CD4-positive, alpha-beta T cell treated with Interleukin-10 for 1 hour (primary cell): ENCODE measurements at places on chromosomes 7 and 10.

DNA sequence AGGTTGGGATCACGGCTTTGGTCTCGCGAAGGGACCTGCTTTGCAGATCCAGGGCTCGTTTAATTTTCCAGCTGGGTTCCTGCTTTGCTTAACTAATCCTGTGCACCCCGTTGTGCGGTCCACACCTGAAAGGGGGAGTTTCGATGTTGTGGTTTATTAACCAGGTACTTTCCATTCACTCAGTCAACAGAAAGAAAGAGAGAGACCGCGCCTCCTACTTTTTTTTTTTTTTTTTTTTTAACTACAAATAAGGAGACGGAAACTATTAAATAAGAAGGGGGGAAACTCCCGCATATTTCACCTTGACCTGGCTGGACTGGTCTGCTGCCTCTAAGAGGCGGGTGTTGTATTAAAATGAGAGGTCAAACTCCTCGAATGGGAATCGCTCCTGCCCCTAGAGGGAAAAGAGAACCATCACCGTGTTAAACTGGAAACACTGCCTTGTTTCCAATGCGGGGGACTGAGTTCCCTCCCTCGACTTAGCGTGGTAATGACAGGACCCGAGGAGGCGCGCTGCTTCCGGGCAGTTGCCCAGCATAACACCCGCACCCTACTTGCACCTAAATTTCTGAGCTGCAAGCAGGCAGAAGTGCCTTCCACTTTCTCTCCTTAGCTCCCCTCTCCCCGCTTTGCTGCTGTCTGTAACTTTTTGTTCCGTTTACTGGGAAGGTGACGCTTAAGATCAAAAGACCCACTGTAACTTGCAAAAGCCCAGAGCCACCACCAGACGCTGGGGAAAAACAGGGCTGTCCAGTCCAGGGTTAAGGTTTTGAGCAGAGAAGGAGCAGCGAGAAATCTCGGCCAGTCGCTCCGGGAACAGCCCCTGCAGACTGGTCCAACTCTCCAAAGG is 1.1 kb upstream of the ITGB8 start:
- DNase-seq: no peak

GRCh38 chr7:69822386-69822785 is 224.1 kb downstream of the AUTS2 start:
- no peak for DNase-seq

GRCh38 chr10:77820349-77820748 is 106.2 kb downstream of the DLG5 start:
- no peak for DNase-seq

DNA sequence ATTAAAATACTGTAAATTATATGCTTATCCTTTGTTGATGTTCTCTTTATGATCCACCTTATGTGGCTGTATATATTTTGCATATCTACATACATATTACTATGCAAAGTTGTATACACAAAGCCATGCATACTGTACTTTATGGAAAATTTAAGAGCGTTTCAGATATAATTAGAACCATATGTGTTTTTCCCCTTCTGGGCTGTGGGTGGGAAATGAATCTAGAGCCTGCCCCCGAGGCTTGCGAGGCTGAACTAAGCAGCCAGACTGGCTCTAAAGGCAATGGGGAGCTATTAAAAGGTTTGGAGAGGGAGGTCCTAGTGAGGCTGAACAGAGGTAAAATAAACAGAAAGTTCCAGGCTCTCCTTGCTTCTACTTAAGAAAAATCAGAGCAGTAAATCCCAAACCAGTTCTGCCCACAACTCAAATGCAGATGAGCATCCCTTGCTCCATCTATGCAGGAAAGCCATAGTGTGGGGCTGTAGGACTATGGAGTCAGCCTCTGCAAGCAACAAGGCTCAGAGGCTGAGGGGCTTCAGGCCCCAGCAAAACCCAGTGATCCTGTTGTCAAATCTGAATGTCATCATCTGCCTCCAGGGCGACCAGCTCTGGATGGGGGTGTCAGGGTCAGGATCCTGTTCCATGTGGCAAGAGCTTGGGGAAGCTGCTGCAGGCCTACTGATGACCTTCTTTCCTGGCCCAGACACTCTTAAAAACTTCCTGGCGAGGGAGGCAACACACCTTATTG is 14.1 kb upstream of the DDIT4 start:
- no peak for DNase-seq

- DNase-seq: no peak
Measured at GRCh38 chr10:68188835-68189234, 43.1 kb downstream of the ATOH7 start.

DNA sequence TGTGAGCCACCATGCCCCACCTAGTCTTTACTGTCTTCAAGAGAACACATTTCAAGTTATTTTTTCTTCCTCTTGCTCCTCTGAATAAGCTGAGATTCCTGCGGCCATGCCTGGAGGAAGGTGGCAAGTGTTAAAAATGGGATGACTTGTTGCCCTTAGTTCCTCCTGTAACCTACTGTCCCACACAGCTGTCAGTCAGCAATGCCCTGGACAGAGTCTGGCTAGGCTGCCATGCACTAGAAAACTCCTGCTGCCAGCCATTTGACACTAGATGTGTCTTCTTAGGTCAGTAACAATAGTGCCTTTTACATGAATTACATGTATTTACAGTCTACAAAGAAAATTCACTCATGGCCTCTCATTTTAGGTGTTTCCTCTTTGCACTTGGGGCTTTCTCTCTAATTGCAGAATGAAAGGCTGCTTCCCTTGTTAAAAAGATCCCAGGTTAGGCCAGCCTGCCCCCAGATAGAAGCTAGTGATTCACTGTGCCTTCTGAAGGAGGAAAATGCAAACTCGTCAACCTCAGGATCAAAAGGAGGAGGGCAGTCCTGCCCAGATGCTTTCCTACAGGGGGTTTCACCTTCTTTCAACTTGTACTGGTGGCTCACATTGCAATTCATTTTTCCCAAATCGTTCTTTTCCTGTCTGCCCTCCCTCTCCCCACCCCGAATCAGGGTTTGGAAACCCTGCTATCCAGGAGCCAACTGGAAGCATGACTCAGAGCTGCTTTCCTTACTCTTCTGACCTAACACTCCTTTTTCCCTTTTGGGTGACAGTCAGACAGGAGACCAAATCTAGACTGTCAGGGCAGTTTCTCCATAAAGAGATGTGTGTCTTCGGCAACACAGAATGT is 136.6 kb downstream of the SPAG6 start:
- DNase-seq: no peak

- no peak for DNase-seq
Measured at GRCh38 chr7:91373111-91373800, 109.0 kb downstream of the FZD1 start.

DNA sequence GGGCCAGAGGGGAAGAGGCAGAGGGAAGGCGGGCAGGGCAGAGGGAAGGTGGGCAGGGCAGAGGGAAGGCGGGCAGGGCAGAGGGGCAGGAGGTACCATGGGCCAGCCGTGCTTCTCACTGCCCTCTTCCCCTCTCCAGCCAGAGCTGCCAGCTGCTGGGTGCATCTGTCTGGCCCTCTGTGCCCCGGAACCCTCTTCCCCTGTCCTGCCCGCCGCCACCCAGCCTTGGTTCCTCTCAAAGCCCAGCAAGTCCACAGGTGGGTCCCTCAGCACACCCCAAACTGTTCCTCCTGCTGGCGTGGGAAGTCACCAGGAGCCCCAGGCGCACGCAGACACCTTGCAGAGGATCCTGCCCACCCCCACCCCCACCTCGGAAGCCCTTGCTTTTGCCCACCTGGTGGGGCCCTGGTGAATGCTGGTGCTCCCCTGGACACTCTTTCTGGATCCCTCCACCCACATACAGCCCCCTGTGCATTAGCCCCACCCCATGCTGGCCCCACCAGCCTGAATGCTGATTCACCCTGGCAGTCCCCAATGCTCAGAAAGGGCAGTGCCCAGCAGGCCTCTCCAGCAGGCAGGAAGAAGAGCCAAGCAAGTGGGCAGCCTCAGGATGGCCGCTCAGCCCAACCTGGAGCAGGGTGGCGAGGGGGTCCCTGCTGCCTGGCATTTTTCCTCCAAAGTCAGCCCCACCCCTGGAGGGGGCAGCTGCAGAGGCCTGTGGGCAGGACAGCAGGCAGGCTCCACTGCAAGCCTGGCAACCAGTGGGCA is 1.9 kb upstream of the PWWP2B start:
- DNase-seq: no peak
